ENCODE measurements at places on chromosomes 3 and 15.
A peak's percentile ranks its signal among the peaks of the same experiment; 100 is the strongest.

GRCh38 chr15:101458908-101459578 lies 30.5 kb downstream of the PCSK6 start:
- no peak for DNase-seq

DNA sequence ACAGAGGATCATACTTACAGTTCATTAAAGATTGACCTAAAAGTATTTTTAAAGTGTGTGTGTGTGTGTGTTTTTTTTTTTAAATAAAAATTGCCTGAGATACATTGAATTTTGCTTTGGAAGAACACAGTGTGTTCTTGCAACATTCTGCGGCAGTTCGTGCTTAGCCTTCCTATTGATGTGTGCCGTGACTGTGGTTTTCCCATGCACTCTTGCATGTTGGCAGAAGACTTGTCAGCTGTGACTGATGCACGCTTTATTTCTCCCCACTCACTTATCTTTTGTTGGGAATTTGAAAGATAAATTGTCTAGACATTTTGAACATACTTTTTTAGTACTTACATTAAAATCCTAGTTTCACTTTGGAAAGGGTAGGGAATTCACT lies 136.3 kb upstream of the LRRFIP2 start:
- no peak for DNase-seq

- DNase-seq = no peak
Observed at GRCh38 chr3:112149136-112149535, 16.1 kb upstream of the GCSAM start.

GRCh38 chr3:27166888-27167287 lies 202.3 kb downstream of the NEK10 start:
- peak; percentile 16 for DNase-seq

GRCh38 chr15:25446076-25446475 lies 7.3 kb upstream of the UBE3A start:
- no peak for DNase-seq

GRCh38 chr3:112167758-112168157 lies 34.7 kb upstream of the GCSAM start:
- DNase-seq = no peak

DNA sequence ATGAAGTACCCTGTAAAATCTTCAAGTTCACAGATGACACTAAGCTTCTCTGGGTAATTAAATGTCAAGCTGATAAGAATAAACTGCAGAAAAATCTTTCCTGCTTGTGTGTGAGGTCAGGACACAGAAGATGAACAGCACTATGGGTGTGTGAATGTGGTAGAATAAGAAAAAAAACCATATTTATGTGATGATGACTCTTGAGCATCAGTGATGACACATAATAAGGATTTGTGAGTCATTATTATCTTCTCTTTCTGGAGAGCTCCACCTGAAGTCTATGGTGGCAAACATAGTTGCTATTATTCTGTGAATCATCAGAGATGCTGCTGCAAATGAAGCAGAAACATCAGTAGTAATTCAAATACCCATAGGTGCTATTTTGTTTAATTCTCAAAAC lies 422.4 kb downstream of the DIPK2A start:
- DNase-seq = no peak

DNA sequence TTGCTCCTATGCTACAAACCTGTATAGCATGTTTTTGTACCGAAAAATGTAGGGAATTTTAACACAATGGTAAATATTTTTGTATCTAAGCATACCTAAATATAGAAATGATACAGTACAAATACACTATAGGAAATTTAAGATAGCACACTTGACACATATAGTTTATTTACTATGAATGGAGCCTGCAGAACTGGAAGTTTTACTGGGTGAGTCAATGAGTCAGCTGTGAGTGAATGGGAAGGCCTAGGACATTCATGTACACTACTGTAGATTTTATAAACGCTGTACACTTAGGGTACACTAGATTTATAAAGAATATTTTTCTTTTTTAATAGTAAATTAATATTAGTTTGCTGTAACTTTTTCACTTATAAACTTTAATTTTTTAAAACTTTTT lies 707.7 kb upstream of the EPHA6 start:
- DNase-seq = no peak

Measured in lung (tissue), 17 donors.